NCI-H345 (cell line): ENCODE measurements at places on chromosomes 7 and 10.

DNA sequence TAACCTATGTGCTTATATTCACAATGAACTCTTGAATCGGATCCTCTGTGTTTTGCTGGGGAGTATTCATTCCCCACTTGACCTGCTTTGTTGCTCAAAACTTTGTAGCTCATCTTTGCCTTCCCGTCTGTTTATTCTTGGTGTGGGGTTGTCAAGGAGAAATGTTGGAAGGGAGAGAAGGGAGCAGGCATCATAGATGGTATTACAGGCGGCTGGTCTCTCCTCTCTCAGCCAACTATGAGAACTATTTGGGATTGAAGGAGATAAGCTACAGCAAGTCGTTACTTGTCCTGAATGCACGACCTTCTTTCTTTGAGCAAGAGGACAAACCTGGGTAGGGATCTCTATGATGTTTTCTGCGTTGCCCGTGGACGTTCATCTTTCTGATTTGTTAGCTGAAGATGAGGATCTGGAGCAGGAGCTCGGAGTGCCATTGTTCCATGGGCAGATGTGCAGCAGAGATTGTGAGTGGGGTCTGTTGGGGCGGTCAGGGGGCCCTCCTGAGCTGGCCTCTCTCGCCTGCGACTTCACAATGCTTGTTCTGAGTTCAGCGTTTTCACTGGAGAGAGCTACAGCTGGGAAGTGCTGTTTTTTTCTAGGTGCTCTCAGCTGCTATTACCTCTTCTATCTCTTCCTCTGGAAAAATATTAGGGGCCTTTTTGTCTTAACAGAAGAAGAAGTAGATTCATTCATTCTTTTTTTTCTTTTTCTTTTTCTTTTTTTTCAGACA is 126.9 kb upstream of the KLF6 start:
- DNase-seq = no peak

DNA sequence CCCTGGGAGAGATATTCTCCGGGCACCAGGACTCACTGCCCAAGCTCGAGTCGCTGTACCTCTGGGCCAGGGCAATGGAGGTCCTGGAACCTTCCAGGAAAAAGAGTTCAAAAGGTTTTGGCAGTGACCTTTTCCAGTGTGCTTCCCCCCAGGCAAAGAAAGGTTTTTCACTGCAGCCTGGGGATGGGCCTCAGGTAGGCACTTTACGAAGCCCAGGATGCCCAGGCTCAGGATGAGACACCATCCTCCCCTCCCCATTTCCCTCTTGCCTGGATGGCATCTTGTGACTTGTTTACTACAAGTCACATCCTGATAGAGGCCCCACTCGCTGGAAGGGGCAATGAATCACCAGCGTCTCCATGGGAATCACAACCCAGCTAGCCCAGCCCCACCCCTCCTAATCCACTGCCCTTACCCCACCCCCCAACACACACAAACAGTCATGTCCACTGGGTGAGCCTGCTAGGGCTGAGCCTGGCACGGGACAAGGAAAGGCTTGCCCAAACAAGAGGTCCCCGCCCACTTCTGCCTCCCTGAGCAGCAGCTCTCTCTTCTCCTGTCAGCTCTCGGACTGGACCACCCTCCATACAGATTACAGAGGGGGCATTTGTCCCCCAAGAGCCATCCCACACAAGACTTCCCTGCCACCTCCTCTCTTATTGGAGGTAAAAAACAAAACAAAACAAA is 93.8 kb upstream of the SMNDC1 start:
- DNase-seq = no peak

GRCh38 chr10:966466-967235 is 21.6 kb upstream of the GTPBP4 start:
- DNase-seq = no peak

DNA sequence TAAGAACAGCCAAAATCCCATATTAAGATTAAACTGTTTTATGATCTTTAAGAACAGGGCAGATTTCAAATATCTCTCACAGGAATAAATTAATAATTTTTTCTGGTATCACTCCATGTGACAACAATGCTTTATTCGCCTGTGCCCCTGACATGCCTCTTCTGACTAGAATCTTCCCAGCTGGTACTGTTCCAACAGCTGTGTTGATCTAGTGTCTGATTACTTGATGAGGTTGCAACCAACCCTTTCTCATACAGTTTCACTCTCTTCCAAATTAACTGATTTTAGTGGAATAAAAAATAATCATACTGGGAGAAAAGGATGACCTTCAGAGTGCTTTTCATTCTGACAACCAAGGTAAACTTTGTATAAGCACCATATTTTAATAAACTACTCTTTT is 151.9 kb downstream of the CHRM2 start:
- DNase-seq = no peak

DNA sequence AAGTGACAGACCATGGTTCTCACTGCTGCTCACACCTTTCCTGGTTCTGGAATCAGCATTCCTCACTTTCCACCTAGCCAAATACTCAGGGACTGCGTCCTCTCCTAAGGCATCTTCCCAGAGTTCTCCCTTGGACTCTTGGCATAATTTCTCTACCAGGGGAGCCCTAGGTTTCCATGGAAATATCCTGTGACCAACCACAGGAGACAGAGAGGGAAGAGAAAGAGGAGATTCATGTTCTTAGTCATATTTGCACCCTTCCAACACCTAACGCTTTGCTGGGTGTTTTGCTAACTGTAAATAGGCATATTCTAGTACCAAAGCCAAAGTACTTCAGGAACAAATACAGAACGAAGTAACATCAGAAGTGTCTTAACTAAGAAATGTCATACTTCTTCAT is 28.6 kb downstream of the DENND11 start:
- DNase-seq = no peak

DNA sequence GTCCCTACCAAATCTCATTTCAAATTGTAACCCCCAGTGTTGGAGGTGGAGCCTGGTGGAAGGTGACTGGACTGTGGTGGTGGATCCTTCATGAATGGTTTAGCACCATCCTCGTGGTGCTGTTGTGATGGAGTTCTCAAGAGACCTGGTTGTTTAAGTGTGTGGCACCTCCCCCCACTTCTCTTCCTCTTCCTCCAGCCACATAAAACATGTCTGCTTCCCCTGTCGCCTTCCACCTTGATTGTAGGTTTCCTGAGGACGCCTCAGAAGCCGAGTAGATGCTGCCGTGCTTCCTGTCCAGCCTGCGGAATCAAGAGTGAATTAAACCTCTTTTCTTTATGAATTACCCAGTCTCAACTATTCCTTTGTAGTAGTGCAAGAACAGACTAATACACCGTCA is 21.0 kb downstream of the GRB10 start:
- DNase-seq = no peak
